ENCODE measurements at places on chromosomes 6 and 20. TPM values are rescaled to one million over a fixed set of nuclear protein-coding genes. Genes with fewer than 3 reads are reported as not detected.
A peak's percentile ranks its signal among the peaks of the same experiment; 100 is the strongest.

DNA sequence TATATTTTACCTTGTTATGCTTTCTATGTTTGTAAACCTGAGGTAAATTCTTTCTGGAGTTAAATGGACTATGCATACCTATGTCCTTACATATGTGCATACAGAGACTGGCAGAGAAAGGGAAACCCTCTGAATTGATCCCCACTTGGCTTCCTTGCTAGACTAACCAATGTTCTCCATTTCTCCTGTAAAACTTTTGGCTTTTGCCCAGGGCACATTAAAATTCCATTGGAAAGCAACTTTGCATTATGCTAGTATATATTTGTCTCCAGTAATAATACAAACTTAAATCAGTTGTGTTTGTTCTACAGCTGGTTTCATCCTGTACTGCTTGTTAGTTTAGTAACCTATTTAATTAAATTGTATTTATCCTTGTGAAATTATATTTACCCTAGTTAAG, 646.0 kb upstream of the MARCKS start:
- DNase-seq, result no peak

Gene GRM1
- 0.26 TPM for total RNA-seq

DNA sequence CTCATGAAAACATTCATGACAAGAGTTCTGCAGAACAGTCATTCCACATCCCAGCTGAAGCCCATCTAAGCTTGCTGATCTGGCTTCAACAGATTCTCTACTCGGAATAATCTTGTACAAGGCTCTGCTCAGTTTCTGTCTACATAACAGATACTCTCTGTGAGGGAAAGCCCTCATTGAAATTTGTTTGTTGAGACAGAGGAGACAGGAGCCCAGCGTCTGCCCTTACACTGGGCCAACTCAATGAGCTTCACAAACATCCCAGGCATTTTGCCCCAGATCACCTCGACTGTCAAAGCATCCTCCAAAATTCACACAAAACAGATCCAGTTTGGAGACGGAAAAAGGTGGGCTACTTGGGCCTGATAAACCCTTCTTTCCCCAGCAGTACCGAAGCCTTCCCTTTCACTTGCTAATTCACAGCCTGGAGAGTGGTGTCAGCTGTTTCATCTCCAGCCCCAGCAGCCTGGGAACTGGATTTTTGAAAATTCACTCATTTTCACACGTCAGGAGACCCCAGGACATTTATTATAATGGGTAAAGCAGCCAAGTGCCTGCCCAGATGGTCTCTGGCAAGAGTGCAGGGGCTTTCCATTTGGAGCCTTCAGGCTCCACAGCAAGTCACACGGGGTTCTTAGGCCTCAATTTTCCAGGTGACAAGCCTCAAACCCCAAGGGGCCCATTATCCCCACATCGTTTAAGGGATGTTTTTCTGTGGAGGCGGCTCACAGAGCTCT, 7.3 kb downstream of the CCDC167 start:
- DNase-seq, result no peak

DNA sequence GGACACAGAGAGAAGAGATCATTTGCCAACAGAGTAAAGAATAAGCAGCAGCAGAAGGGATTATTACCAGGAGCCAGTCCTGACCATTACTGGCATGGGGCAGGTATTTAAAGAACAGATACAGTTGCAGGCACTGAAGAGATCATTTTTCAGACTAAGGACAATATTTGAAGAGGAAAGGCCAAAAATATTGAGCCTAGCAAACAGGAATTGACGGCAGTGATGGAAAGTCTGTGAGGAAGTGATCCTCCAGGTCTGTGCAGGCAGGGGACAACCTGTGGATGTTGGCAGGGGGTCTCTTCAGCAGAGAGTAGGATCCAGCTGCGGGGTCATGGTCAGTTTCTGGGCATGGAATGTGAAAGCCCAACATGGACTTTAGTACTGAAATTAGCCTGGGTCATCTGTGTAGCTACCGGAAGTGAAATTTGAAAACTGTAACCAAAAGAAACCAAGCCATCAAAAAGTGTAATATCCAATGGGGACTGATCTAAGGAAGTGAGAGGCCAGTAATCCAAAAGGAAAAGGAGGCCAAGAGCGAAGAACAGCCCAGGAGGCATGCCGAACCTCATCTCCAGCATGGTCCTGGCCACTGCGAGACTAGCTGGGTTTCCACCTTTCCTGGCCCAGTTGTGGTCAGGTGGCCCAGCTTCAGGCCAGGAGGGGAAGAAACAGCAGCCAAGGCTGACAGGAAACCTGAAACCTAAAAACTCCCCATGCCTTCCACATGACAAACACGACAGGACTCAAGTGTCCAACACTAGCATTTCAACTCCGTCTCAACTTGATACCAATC, 115.1 kb upstream of the TNFAIP3 start:
- no peak for DNase-seq

GRCh38 chr6:169751242-169752073, at the start of the genes DYNLT2 and ERMARD:
Gene DYNLT2, minus strand, starts transcription at chr6:169751572. Its CDS starts 114 bp downstream, at chr6:169751458.
Gene ERMARD, plus strand, starts transcription at chr6:169751622. Its CDS starts 36 bp downstream, at chr6:169751658.
- DNase-seq, result peak; percentile 88

GRCh38 chr20:22720206-22720605, 135.8 kb upstream of the FOXA2 start:
- no peak for DNase-seq

DNA sequence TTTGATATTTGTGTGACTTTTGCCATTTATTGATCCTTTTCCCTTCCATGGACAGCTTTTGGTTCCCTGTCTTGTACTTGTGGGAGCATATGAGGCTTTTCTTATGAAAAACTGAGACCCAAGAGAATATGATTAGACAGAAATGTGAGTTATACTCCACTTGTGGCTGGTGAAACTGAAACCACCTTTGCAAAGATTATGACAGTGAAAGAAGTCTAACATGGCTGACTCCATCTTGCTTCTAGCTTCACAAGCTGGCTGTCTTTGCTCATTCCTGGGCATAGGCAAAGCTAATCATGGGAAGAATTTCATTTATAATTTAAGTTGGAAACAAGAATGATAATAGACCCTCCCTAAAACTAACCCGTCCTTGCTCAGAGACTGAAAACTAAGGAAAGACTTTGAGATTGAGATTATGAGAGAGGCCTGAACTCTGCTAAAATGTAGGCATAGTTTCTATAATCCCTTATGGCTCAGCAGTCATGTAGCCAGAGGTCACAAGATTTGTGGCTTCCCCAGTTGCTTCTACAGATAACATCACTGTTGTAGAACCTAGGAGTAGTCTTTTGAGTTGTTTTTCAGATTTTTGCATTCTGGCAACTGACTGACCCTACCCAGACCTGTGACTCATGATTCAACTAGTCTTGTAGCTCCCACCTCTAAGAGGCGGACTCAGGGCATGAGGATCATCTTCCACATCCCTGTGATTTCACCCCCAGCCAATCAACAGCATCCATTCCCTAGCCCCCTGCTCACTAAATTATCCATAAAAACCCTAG, 50.9 kb upstream of the CD2AP start:
- no peak for DNase-seq

DNA sequence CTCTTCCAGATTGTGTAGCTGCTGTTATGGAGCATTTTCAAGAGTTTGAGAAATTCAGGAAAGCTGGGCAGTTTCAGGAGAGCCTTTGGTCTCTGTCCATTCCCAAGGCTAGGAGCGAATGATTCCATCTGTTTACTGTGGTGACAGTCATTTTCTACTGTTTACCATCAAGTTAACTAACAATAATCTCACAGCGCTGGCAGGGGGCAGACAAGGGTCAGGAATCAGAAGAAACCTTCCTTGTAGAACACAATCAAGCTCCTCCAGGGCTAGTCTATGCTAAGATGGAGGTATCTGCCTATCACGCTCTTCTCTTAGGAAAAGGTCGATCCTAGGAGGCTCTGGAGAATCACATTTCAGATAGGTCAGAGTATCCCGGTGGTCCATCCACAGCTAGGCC, 293.9 kb downstream of the KIF16B start:
- peak; percentile 35 for DNase-seq

DNA sequence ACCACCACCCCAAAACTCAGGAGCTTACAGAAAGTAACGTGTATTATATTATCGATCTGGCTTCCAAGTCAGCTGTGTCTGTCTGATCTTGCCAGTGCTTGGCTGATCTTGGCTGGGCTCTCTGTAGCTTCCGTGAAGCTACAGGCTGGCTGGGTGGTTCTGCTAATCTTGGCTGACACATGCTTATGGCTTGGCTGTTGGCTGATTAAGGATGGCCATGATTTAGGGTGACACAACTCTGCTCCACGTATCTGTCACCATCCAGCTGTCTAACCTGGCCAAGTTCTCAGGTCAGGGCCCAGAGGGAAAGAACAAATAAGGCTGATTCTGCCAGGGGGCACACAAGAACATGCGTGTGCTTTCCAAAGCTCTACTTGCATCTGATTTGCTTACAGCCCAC, 64.7 kb upstream of the PRL start:
- no peak for DNase-seq

Gene BMP2
- 0.26 TPM for total RNA-seq

GRCh38 chr20:51577432-51578144, 35.1 kb upstream of the NFATC2 start:
- DNase-seq, result no peak

DNA sequence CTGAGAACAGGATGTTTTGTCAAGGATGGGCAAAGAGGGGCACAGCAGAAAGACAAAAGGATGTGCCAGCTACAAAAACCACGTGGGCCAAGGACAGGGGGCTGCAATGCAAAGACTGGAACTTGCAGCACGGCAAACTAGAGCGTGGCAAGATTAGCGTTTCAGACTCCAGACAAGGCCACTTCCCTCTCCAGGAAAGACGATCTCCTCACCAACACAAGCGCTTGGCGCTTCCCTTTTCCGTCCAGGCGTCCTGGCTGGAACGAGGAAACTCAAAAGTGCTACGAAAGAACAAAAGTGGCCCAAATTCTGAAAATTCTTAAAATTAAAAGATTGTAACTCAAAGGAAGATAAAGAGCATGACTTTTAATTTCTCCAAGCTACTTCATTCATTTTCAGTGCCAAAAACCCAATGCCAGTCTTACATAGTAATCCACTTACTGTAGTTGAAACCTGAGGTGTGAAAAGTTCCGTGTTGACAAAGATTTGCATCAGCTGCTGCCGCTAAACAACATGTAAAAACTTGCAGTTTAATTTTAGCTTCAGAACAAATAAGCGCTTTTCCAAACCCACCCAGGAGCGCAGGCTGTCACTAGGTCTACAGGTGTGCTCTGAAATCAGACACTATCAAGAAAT, 207.1 kb upstream of the RREB1 start:
- DNase-seq, result no peak

GRCh38 chr6:73694711-73695411, 1.1 kb upstream of the CD109 start:
- DNase-seq, result peak; percentile 31

DNA sequence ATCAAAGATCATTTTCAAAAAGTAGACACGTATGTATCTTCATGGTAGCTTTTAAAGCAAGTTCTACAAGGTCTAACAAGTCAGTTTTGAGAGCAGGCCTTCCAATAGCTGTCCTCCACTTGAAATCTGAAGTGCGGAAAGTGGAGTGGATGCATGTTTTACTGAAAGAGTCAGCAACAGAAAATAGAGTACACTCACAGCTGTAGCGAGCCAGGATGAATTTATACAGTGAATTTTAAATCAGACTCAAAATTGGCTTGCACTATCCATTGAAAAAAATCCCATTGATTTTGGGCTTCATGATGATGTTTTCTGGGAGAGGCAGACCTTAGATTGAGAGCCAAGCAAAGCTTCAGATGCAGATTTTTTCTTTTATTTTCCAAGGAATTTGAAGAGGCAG, 80.6 kb downstream of the GJA10 start:
- DNase-seq, result no peak

Gene SLC12A5
- 0.74 TPM for total RNA-seq

DNA sequence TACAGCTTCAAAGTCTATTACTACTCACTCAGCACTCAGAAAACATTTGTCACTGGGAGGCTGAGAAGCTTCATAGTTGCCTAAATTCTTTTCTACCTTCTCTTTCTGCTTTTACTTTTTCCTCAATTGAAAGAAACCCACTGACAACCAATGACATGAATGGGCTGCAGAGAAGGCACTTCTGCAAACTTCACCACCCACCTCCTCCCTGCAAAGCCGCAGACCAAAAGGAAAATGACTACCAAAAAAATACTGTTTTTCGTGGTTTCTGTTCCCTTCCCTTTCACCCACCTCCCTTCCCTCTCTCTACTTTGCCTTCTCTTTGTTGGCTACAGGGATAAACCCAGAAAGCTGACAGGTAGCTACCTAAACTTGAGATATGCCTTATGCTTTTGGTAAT, 3.2 kb downstream of the GNAS-AS1 start:
- no peak for DNase-seq

DNA sequence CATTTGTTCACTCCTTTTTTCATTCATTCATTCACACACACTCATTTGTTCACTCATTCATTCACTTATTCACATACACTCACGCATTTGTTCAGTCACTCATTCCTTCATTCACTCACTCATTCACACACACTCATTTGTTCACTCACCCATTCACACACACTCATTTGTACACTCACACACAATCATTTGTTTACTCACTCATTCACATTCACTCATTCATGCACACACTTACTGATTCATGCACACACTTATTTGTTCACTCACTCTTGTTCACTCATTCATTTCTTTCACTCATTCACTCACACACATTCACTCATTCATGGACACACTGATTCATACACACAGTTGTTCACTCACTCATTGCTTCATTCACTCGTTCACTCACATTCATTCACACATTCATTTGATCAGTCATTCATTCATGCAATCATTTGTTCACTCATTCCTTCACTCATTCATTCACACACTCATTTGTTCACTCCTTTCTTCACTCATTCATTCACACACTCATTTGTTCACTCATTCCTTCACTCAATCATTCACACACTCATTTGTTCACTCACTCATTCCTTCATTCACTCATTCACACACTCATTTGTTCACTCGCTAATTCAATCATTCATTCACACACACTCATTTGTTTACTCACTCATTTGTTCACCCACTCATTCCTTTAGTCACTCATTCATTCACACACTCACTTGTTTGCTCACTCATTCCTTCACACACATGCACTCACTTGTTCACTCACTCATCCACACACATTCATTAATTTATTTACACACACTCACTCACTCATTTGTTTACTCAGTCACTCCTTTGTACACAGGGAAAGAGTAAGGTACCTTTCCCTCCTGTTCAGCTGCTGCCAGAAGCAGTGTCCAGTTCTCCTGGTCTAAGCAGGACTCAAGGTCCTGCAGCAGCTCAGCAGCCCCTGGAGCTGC, 50.7 kb upstream of the BHLHE23 start:
- DNase-seq, result peak; percentile 24

Gene LAMA5
- total RNA-seq, result 6.8 TPM

- peak; percentile 82 for DNase-seq
Observed at GRCh38 chr6:47413752-47414422, 63.7 kb upstream of the CD2AP start.

Gene TGIF2
- total RNA-seq, result 16.2 TPM

Data from SK-MEL-5 (cell line).